ENCODE measurements at places on chromosomes 6 and 20.
A peak's percentile ranks its signal among the peaks of the same experiment; 100 is the strongest.

- no peak for DNase-seq
These were observed 107.2 kb upstream of the CENPW start for GRCh38 chr6:126232671-126233070.

DNA sequence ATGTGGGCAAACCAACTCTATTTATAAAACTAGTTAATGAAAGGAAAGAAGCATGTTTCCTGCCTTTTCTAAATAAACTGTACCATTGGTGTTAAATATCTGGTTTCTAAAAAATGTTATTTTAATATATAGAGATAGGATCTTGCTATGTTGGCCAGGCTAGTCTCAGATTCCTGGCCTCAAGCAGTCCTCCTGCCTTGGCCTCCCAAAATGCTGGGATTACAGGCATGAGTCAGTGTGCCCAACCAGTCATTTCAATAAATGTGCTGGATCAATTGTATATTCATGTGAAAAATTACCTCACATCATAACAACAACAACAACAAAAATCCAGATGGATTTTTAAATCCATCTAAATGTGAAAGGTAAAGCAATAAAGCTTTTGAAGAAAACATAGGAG is 80.3 kb downstream of the CDS2 start:
- DNase-seq, result no peak

- DNase-seq, result no peak
These were observed 759.7 kb downstream of the HDGFL1 start for GRCh38 chr6:23329086-23329485.

- DNase-seq, result peak; percentile 63
These were observed 156.6 kb downstream of the NFATC2 start for GRCh38 chr20:51385646-51386530.

DNA sequence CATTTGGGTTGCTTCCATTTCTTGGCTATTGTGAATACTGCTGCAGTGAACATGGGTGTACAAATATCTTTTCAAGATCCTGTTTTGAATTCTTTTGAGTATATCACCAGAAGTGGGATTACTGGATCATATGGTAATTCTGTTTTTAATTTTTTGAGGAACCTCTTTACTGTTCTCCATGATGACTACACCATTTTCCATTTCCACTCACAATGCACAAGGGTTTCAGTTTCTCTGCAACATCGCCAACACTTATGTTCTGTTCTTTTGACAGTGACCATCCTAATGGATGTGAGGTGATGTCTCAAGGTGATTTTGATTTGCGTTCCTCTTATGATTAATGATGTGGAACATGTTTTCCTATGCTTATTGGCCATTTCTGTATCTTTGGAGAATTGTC is 214.4 kb upstream of the ZFP64 start:
- no peak for DNase-seq

- no peak for DNase-seq
These were observed 6.0 kb downstream of the NOX3 start for GRCh38 chr6:155449450-155450239.

DNA sequence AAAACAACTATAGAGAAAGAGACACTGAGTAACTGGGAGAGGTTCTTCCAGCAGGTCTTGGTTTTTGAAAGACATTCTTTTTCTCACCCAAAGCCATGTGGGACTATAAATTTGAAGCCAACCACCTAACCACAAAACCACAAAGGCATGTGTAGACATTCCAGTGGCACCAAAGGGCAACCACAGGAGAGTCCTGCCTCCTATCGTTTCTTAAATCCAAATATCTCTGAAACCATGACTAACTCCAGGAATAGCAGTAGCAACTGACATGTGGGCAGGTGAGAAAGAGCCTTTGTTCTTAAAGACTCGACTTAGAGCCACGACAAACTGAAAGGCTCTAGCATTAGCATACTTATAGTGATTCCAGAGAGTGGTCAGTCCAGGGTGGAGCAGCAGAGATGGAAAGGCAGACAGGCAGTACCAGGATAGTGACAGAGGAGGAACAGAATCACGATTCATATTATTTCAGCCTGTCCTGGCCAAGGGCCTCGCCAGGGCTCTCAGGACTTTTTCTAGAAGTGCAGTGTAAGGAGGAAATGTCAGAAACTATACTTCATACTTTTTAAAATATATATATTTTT is 9.4 kb upstream of the COL9A1 start:
- no peak for DNase-seq

- peak; percentile 62 for DNase-seq
These were observed 4.8 kb upstream of the SRSF12 start for GRCh38 chr6:89122625-89123024.

DNA sequence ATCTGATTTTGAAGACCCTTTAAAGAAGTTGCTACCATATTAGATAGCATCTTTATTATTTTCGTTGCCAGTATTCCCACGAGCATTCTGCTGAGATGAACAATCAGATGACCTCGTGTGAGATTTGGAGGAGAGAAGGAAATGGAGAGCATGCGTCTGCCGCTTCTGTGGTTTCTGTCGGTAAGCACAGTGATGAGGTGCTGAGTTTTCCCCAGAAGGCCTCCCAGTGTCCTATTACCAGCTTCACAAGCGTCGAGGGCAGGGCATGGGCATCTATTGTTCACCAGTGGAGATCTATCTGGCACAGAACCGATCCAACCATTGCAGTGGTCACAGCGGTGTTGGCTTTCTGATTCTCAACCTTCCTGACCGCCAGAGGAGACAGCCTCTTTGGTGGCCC is 29.4 kb downstream of the TRAF3IP2 start:
- DNase-seq, result no peak

DNA sequence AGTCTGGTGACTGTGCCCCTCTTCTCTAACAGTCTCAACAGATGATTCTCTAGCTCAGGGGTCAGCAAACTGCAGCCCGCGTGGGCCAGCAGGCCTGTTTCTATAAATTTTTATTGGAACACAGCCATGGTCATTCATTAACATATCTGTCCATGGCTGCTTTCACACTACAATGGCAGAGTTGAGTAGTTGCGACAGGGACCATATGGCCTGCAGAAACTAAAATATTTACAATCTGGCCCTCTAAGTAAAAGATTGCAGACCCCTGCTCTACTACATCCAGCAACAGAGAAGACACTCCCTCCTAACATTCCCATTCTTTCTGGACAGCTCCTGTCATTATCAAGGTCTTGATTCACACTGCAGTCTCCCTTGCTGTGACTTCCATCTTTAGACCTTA is 45.2 kb downstream of the PLAGL2 start:
- DNase-seq, result no peak

DNA sequence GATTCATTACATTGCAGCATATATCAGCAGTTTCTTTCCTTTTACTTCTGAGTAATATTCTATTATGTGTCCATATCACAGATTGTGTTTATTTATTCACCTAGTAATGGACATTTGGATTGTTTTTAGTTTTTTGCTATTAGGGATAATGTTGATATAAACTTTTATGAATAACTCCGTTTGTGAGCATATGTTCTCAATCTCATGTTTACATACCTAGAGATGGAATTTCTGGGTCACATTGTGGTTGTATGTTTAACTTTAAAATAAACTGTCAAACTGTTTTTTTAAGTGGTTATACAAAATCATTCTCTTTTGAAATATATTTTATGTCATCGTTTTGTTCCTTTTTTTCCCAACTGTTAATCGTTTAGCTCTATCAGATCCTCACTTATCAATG is 311.6 kb downstream of the MMUT start:
- no peak for DNase-seq

GRCh38 chr20:3161316-3162079 is 1.8 kb upstream of the FASTKD5 start:
- no peak for DNase-seq

- DNase-seq, result no peak
These were observed 443.4 kb downstream of the BMP2 start for GRCh38 chr20:7210910-7211309.

GRCh38 chr20:61279621-61280150 is 27.6 kb downstream of the CDH4 start:
- DNase-seq, result no peak

DNA sequence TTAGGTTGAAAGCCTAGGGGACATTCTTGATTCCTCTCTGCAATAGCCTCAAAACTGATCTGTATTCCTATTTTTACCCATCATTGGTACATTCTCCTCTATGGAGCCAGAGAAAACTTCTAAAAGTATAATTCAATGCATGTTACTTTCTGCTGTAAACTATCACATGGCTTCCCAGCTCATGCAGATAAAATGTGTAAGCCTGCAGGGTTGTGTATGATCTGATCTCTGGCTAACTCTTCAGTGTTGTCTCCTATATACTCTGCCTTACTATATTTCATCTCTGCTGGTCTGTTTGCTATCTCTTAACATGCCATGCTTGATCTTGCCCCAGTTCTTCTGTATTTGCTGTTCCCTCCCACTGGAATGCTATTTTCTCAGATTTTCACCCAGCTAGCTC is 323.3 kb upstream of the RSPO3 start:
- no peak for DNase-seq

DNA sequence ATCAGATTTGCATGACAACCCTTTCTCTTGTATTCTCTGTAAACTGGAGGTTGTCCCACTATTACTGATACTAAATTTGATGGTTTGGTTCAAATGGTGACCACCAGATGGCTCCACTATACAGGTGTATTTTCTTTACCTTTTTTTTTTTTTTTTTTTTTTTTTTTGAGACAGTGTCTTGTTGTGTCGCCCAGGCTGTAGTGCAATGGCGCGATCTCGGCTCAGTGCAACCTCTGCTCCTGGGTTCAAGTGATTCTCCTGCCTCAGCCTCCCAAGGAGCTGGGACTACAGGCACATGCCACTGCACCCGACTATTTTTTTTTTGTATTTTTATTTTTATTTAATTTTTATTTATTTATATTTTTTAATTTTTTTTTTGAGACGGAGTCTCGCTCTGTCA is 6.6 kb upstream of the WTAP start:
- DNase-seq, result peak; percentile 52

DNA sequence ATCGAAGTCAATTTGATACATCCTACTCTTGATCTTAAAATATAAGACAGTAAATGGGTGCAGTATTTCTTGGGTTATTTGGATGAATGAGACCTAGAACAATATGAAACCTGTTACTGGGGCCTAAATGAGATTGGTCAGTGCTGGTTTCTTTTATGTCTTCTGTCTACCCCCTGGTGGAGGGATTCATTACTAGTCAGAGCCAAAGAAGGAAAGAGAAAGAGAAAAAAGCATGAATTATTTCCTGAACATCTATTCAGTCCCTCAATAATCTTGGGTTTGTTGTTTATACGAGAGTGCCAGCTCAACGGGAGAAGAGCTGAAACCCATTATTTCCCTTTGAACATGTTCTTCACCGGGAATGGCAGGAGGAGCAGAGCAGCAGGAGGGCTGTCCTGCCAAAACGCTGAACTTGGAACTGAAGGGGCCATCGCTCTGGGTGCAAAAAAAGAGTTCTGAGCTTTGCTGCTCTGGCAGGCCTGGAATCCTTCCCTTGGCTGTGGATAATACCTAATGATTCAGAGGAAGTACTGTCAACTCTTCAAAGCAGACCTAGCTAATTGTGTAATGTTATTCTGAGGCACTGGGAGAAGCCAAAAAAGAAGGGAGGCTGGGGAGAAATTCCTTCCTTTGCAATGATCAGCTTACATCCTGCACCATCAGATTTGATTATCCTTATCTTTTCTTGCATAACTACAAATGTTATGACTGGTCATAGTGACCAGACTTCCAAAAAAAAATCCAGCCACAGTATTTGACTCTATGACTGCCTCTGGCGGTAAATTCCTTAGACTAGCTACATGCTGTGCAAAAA is 72.0 kb downstream of the BLOC1S5 start:
- DNase-seq, result peak; percentile 72

- no peak for DNase-seq
These were observed 20.0 kb downstream of the PHF20 start for GRCh38 chr20:35791821-35792220.

DNA sequence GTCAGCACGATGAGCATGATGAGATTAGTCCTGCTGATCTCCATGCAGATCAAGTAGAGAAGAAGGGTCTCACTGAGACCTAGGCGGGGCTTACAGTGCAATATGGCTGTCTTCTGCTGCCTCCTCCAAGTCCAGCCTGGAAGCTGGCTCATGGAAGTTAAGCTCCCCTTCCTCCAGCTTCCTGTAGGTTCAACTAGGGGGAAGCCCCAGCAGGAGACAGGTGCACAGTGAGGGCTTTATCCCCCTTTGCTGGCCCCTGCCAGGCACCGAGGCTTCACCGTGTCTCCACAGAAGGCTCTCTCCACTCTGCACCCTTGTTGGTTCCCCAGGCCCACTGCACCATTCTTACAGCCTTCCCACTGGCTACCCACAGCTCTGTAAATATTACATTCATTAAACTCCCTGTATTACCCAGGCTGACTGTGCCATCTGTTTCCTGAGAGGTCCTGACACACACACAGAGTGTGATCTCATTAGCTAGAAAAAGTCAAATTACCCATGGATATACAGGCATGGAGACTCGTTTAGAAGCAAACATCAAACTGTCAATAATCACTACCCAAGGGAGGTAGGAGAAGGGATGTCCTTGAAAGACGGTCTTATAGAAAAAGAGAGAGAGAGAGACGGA is 90.4 kb downstream of the SLC2A10 start:
- DNase-seq, result no peak

- DNase-seq, result no peak
These were observed 20.7 kb upstream of the ELOVL2 start for GRCh38 chr6:11064836-11065235.

- no peak for DNase-seq
These were observed 162.8 kb downstream of the SYNE1 start for GRCh38 chr6:152474354-152474753.

GRCh38 chr20:32806356-32806755 is 13.4 kb upstream of the MAPRE1 start:
- no peak for DNase-seq

GRCh38 chr6:142087950-142088857 is 44.5 kb upstream of the GJE1 start:
- no peak for DNase-seq

GRCh38 chr6:72930556-72931132 is 294.7 kb downstream of the KHDC1L start:
- no peak for DNase-seq

GRCh38 chr20:3297079-3297378 is 58.0 kb upstream of the SLC4A11 start:
- no peak for DNase-seq

- no peak for DNase-seq
These were observed 51.3 kb downstream of the GCLC start for GRCh38 chr6:53493635-53494025.
